ENCODE measurements at places on chromosomes 7 and 10.

GRCh38 chr7:135933509-135934188 lies 43.5 kb downstream of the MTPN start:
- DNase-seq = no peak

DNA sequence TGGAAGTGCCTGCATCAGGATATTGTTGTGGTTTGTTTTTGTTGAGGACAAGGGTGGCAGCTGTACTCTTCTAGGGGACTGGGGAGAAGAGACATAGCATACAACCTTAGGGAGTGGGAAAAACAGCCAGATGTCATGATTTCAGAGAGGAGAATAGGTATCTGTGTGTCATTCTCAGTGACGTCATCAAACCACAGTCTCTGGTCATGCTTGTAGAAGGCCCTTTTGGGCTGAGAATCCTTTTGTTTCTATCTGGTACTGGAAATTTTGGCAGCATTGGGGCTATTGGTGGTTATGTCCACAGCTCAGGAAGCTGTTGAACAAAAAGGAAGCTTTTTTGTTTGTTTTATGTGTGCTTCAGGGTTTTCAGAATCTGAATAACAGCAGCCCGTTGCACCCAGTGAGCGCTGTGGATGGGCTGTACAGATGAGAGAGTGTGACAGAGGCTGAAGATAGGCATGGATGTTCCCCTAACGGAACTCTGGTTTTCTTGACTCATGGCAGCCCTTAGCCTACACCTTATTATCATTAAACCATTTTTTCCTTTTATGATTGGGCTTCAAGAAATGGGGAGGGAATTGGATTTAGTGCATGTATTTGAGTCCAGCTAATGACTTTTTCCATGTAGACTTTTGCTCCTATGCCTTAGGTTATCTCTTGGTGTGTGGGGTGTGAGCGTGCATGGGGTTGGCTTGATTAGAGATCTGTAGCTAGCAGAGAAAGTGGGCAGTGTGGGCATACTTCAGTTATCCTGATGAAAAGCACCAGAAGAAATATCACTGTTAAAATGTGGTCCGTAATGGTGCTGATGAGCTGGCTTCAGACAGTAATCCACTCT lies 65.7 kb downstream of the SND1 start:
- no peak for DNase-seq

GRCh38 chr7:39672176-39672575 lies 48.8 kb downstream of the RALA start:
- no peak for DNase-seq

DNA sequence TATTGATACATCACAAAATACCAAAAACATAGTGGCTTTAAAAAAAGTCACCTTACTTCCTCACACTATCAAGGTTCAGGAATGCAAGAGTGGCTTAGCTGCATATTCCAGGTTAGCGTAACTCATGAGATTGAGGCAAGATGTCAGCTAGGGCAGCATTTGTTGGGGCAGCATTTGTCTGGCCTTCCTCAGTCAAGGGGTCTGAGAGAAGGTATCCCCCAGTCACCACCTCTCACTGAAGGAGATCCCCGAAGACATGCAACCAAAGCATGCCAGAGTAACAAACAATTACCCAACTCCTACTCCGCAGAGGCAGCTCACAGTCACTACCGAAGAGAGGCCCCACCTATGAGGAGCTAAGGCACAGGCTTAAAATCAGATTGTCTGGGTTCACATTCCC lies 48.4 kb downstream of the C10orf71 start:
- no peak for DNase-seq

- DNase-seq = no peak
These were observed 96.3 kb downstream of the CPXM2 start for GRCh38 chr10:123795196-123795780.

DNA sequence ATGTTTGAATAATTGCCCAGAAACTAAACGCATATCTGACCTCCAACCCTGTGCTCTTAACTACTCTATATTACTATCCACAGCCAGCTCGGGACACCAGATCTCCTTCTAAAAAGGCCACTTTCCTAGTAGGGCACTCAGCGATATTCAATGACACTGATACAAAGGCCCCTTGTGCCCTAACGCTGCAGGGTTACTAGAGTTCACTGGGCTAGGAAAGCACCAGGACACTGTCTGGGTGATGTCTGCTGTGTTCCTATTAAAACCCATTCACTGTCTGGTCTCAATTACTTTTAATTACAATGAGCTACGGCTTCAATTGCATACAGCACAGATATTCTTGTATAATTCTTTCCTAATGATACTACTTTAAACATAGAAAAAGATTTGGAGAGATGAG lies 91.7 kb downstream of the SORCS1 start:
- DNase-seq = no peak

- no peak for DNase-seq
These were observed 119.7 kb downstream of the ARID5B start for GRCh38 chr10:62021128-62021665.

GRCh38 chr10:78292982-78293865 lies 259.6 kb downstream of the RPS24 start:
- DNase-seq = no peak

DNA sequence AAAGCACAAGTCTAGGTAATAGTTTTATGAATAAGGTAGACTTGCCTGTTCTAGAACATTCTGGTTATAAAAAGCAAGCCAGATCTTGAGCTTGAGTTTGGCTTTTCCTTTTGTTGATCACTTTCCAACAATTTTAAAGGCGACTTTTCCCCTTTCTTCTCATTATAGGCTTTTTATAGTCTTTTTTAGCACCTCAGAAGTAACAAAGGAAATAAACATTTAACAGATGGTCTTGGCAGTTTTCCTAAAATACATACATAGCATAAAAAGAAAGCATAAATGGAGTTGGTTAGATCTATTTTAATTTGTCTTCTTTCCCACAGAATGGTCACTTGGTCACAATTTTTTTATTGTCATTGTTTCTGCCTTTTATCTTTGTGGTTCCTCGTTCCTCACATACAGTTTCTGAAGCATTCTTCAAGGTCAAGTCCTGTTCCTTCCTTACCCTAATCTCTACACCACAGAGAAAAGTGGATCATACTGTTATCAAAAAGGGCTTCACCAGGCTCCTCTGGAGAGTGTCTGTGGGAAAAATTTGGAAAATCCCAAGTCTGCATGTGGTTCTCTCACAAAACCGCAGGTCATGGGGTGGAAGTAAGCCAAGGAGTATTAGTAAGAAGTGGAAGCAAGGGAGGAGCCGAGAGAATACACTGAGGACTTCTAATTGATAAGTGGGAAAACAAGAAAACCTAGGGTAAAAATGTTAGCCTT lies 31.3 kb downstream of the THNSL1 start:
- no peak for DNase-seq

DNA sequence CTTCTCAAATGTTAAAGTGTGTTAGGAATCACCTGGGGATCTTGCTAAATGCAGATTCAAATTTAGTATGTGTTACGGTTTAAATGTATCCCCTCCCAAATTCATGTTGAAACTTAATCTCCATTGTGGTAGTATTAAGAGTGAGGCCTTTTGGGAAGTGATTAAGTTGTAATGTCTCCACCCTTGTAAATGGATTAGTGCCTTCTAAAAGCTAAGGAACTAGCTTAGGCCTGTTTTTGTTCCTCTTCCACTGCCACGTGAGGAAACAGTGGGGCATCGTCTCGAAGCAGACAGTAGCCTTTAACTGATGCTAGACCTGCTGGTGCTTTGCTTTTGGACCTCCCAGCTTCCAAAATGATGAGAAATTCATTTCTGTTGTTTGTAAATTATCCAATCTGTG lies 52.3 kb upstream of the SEMA3D start:
- no peak for DNase-seq

DNA sequence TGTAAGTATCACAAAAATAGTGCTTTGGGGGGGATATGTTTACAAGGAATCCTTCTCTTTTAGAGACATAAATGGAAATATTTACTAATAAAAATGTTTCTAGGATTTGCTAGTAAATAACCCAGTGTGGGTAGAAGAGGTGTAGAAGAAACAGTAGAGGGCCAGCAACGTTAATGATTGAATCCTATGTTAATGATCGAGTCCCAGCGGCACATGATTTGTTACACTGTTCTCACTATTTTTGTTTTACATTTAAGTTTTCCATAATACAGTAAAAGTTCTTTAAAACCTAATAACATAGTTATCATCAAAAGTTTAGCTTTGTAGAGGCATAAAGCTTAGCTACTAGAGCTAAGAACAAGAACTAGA lies 66.0 kb downstream of the UBE2H start:
- no peak for DNase-seq

- DNase-seq = no peak
These were observed 657 bp upstream of the TMEM178B start for GRCh38 chr7:141073173-141073640.

DNA sequence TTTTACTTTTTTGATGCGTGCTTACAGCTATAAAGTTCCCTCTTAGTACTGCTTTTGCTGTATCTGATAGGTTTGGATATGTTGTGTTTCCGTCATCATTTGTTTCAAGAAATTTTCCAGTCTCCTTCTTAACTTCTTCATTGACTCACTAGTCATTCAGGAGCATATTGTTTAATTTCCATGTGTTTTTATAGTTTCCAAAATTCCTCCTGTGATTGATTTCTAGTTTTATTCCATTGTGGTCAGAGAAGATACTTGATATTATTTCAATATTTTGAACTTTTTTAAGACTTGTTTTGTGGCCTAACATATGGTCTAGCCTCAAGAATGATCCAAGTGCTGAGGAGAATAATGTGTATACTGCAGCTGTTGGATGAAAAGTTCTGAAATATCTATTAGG lies 75.5 kb upstream of the CREB5 start:
- no peak for DNase-seq

- DNase-seq = no peak
These were observed 2.4 kb downstream of the GATA3 start for GRCh38 chr10:8056871-8057331.

- DNase-seq = peak; percentile 18
These were observed 77.5 kb upstream of the CACUL1 start for GRCh38 chr10:118832241-118832651.

DNA sequence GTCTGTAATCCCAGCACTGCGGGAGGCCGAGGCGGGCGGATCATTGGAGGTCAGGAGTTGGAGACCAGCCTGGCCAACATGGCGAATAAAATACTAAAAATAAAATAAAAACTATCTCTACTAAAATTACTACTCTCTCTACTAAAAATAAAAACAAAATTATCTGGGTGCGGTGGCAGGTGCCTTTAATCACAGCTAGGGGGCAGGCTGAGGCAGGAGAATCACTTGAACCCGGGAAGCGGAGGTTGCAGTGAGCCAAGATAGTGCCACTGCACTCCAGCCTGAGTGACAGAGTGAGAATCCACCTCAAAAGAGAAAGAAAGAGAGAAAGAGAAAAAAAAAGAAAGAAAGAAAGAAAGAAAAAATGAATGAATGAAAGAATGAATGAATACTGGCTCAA lies 351.4 kb downstream of the ELMO1 start:
- DNase-seq = no peak

DNA sequence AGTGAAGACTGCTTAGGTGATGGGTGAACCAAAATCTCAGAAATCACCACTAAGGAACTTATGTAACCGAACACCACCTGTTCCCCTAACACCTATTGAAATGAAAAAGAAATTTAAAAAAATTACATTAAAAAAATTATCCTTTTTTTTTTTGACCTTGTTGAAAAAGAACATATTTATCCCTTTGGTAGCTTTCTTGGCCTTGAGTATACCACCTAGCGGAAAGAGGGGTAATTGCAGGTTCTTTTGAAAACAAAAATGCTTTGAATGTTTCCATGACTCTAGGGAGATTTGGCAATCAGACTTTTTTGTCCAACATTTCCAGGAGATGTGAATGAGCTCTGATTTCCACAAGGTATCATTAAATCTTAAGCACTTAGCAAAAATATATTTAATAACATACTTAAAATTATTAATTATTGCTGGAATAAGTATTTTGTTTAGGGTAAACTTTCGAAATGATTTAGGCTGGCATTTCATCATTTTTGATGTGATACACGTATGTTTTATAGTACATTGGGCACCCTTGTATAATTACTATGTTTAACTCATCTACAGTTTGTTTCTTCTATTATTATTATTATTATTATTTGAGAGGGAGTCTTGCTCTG lies 47.0 kb upstream of the ELMO1 start:
- DNase-seq = no peak

DNA sequence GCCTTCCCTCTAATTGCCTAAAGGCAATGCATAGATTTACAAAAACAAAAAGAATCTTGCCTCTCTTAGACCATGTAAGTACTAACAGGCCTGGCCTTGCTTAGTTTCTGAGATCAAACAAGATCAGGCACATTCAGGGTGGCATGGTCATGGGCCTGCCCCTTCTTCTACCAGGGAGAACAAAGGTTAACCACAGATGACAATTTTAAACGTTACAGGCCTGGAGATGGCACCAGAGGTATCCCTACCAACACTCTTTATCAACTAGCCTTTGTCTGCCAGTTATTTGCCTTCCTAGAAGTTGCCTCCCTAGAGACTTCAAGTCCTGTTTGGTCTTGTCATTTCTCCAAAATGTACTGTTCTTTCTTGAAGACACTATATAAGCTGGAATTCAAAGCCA lies 252.6 kb downstream of the DOCK4 start:
- DNase-seq = peak; percentile 29

GRCh38 chr10:75283078-75283670 lies 47.4 kb upstream of the COMTD1 start:
- DNase-seq = no peak

- no peak for DNase-seq
These were observed 216.9 kb upstream of the FERD3L start for GRCh38 chr7:19362099-19362498.

DNA sequence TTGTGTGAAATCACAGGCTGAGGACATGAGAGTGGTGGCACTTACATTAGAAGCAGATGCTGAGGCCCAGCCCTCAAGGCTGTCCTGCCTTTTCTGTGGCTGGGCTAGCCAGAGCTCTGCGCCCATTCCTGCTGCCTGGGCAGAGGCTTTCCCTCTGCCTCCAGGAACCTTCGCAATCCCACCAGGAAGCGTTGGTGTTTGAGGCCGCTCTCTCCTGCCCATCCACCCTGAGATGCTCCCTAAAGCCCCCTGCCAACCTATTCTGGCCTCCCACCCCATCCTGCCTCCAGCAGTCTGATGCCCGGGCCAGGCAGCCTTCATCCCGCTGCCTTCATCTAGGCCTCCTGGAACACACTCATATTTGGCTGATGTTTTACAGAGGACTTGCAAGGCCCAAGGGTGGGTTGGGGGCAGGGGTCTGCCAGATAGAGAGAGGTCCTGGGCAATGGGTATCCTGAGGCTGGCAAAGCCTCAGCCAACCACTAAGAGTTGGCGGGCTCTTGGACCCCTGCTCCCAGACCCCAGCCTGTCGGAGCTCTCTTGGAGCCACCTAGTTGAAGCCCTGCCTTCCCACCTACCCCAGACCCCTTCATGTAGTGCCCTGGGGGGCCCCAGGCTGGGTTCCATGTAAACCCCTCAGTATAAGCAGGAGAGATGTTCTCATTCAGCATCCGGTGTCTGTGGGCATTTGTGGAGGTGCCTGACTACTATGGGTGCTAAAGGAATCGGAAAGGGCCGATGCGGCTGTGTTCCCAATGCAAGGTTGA lies 32.7 kb downstream of the LDB3 start:
- DNase-seq = no peak

DNA sequence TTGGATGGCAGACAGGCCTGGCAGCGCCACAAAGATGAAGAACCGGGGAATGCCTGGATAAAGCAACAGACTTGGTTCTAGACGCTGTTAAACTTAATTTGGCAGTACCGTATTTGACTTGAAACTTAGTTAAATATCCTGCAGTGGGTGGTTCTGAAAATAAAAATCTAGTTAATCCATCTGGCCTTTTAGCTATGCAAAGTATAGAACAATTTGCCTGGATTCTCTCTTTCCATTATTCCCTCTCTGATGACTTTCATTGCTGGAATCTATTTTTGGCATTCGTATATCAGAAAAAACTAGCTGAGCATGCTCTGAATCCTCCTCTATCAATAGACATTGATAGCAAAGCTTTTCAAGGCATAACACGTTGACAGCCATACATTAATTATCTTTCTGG lies 203.6 kb downstream of the MACC1 start:
- DNase-seq = no peak
